Hypothalamus (tissue), 51 donors: ENCODE measurements at places on chromosomes 6 and 20.

DNA sequence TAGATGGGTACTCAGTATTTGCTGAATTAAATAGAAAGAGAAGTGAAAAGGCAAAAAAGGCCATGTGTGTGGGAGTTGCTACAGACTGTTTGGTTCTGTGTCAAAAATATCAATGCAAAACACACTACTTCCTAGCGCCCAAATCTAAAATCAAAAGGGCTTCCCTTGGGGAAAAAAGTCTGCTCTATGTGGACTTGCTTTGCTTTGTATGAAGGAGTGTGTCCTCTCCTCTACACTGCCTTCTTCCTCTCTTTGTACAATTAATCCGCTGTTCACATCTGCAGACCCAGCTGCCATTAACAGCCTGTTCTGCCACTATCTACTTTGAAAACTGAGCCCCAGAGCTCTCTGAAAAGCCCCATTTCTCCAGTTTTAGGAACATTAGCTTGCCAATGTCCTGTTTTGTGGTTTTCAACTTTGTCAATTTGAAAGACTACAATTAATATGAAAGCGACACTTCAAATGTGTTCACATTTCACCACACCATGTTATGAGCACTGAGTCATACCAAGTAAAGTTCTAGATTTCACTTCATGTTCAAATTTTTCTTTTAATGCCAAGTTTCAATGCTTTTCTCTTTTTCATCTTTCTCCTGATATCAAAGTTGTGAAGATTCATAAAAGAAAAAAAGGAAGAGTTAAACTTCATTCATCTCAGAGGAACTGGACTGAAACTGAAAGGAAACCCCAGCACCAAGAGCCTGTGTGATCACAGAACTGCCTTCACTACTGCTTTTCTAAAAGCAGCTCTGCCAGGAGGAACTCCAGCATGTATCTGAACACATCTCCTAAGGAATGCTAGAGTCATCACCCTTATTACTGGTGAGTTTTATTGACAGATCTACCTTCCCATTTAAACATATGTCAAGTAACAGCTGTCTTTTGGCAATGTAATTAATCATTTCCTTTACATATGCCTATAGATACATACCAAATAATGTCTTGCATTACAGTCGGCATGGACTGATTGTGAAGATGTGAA is 102.6 kb downstream of the KIF13A start:
- no peak for DNase-seq

- no peak for DNase-seq
Measured at GRCh38 chr6:158642097-158642601, 2.4 kb downstream of the DYNLT1 start.

DNA sequence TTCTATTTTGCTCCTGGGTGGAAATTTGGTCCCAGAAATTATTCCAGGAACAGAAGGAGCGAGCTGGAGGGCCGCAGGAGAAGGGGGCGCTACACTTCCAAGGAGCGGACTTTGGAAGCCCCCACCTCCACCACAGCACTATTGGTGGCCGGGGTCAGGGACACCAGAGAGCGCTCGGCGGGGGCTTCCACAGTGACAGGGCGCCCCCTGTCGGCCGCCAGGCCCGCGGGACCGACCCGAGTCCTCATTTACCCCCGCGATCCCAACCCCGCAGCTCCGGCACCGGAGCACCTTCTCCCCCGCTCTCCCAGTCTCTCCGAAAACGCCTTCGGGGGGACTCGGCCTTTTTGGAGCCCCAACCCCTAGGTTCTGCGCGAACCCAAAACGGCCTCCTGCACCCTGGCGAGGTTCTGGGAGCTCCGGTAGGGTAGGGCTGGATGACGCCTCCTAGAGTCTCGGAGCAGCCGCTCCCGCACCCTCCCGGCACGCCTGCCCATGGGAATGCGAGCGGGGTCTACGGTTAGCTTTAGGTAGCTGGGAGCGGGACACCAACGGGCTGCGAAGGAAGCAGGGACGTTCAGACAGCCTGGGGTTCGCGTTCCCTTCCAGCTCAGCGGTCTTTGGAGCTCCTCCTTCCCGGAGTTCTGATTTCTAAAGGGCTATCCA is 2.4 kb upstream of the FOXA2 start:
- DNase-seq, result no peak

- DNase-seq, result no peak
Measured at GRCh38 chr6:70375882-70376281, 37.4 kb upstream of the FAM135A start.

DNA sequence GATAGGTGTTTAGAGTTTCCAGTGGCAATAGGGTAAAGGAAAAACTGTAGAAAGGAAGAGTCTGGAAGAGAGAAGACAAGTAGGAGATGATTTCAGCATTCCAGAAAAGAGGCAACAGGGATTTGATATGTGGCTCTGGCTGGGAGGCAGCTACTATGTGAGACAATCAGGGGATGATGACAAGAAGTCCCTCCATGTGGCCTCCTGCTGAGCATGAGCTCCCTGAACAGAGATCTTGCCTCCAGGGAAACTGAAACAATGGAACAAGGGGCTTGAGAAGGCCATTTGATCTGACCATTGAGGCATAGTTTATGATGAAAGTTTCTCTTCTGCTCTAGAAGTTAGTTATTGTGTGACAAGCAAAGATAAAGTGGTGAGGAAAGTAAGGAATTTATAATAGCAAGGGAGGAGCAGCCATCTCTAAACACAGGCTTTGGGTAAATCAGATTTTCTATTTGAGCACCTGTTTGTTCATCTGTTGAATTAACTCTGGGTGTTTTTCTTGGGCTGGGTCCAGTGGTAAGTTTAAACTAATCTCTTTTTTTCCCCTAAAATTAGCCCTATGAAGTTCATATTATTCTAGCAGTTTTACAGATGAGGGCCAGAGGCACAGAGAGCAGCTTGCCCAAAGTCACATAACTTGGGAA is 3.0 kb upstream of the GPX5 start:
- no peak for DNase-seq

GRCh38 chr6:159978291-159979135 is 9.6 kb downstream of the IGF2R start:
- DNase-seq, result no peak

GRCh38 chr20:17602493-17602892 is 32.6 kb downstream of the DSTN start:
- DNase-seq, result no peak

DNA sequence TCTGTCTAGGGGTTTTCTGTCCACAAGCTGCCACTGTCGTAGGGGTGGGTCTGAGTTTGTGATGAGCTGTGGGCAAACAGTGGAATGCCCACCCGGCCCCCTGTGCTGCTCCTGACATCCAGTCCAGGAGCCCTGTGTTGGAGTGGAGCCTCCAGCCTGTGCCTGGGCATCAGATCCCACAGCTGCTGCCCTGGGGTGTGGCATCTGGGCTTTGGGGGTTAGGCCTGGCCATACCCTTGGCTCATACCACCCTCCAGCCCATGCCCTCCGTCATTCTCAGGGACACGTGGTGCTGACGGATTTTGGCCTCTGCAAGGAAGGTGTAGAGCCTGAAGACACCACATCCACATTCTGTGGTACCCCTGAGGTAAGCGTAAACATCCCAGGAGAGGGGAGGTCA is 12.9 kb downstream of the SGK2 start:
- no peak for DNase-seq

DNA sequence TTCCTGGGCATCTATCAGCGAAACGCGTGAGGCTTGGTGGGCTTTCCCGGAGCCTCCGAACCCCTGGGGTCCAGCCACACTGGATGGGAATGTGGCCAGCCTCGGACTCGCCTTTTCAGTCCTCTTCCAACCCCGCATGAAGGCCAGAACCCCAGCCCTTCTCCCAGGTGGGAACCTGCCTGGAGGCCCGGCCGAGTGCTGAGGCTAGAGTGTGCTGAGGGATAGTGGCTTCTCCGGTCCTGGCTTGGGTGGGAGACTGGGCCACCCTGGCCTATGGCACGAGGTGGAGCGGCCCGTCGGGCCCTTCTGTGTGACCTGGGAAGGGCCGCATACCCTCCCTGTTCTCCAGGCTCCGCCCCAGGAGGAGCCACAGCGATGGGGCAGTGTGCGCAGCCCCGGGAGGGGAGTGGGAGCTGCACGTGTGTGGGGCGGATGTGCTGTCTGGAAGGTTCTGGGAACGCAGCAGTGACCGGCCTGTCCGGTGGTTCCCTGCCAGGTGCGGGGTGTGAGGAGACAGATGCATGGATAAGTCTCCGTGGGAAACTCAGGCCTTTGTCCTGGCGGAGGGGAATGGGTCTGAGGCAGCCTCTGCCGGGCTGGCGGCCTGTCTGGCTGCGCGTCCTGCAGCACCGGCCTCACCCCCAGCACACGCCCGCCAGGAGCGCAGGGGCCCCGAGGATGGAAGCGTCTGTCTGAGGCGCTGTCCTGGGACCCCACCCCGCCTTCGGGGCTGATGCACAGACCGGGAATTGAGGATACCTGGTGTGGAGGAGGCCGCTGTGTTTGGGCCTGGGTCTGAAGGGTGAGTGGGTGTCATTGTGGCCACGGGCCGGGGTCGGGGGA is 1.1 kb upstream of the BHLHE23 start:
- DNase-seq, result no peak

GRCh38 chr20:8721098-8721497 is 347.8 kb upstream of the PLCB4 start:
- no peak for DNase-seq

DNA sequence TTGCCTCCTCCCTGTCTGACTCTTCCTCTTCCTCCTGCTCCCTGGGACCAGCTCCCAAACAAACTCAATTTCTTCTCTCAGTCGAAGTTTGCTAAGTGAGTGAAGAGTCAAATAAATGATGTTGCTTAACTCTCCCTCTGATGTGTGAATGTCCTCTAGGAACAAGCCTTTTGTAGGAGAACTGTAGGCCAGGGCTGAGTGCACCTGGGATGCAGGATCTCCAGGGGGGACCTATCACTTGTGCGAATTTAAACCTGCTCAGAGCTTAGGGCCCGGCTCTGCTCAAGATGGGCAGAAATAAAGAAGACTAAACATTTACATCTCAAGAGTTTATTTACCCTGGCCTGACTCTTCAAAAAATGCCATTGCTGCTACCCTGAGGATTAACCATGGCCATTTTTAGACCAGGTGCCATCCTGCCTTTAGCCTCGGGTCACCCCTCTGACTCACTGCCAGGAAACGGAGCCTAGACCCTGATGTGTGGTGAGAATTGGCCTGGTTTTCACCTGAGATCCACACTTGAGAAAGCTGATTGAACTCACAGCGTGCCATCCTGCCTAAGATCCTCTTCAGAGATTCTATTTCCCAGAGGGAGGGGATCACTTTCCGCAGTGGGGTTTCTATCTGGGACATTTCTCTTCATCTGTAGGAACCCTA is 63.6 kb upstream of the CD93 start:
- no peak for DNase-seq

DNA sequence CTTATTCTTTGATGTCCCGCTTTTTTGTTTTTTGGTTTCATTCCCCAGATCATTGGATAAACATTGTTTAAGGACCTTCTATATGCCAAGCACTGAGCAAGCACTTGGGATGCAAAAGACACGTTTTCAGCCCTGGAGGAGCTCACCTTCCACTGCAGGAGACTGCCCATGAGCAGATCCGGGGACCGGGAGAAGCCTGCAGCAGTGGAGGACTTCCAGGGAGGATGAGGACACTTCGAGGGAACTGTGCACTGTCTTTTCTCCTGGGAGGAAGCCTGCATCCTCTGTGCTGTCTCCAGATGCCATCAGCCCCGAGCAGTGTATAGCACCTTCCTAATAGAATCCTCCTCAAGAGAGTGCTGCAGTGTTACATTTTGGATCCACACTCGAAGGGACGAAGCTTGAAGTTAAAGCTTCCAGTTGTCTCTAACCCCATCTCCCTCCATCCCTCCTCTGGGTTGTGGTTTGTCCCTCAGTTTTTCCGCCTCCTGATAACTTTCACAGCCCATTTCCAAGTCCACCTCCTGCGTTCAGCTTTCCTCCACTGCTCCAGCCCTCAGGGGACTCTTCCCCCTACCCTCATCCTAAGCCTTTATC is 5.8 kb upstream of the KCNG1 start:
- DNase-seq, result no peak

DNA sequence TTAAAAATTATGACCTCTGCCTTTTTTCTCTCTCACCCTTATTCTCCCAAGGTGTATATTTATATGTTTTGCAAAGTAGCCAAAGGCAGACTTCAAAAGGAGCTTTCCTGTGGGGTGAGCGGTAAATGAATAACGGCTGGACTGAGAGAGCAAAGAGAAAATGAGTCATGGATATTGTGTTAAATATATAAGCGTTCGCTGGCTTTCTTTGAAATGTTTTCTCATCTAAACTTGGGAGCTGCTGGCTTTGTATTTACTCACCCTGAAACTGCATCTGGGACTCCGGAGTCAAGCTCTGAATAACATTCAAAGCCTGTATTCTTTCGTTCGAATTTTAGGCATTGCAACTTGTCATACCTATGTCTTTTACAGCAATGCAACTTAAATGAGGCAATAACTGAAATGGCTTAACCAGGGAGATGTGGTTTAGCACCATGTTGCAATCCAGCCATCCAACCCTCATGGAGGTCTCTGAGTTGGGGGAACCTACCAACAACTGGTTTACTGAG is 32.0 kb downstream of the ATXN1 start:
- no peak for DNase-seq

DNA sequence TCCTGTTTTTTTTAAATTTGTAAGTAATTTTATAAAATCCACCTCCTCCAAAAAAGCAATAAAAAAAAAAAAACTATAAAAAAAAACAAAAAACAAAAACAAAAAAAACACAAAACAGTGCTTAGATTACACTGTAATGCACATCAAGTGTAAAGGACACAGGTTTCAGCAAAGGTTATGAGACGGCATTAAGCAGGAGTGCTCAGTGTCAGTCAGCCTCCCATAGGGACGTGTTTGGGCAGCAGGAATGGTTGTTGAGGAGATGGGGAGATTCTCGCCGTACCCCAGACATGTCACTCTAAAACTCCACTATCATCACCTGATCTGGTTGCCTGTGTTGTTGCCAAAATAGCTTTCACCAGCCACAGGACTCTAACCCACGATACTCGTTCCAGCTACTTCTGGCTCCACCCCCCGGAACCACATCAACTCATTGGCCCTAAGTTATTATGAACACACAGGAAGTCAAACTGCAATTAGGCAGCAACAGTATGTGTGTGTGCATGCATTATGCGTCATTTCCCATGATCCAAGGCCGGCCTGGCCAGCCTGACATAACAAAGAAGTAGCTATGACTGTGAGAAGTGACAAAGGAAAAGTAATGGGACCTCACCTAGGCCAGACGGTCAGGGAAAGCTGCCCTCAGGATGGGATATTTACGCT is 28.7 kb downstream of the ECT2L start:
- DNase-seq, result no peak

- no peak for DNase-seq
Measured at GRCh38 chr6:68126089-68126749, 508.9 kb upstream of the ADGRB3 start.
